NCI-H2171 treated with DMSO at 0.1 percent for 48 hours (cell line): ENCODE measurements at places on chromosomes 6 and 20.

GRCh38 chr6:166642646-166643045 is 15.6 kb upstream of the RPS6KA2 start:
- DNase-seq: no peak

DNA sequence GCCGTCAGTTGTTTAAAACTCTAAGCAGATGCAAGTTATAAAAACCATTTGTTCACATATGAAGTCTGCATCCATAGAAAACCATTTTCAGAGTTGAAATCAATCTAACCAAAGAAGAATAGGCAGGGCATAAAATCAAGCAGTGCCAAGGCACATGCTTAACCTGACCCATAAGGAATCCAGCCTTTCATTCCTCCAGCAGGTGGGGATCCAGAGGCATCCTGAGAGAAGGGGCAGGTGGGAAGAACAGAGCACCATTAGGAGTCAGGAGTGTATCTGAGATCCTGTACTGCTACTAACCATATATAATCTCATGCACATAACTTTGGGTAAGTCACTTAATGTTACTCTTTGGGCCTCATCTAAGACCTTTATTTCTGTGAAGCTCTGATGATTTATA is 29.4 kb upstream of the FOXO3 start:
- DNase-seq: peak; percentile 5

- DNase-seq: peak; percentile 48
These were observed 100.8 kb downstream of the FAM217A start for GRCh38 chr6:3977875-3978711.

DNA sequence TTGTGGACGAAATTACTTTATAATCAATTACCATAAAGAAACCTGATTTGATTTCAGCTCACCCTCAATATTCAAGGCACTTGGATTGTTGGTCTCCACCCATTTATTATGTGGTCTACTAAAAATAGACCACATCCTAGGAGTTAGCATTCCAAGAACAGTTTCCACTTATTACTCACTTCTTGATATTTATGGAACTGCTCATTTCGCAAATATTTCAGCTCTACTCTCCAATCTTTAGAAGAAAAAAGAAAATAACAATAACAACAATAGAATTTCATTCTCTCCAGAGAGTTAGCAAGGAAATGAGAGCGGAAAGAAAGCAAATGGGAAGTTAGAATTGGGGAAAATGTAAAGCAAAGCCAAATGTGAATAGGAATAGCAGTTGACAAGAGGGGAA is 26.2 kb upstream of the HDAC2 start:
- no peak for DNase-seq

GRCh38 chr6:152587473-152587872 is 49.7 kb downstream of the SYNE1 start:
- DNase-seq: no peak

- no peak for DNase-seq
These were observed 71.4 kb downstream of the CARMIL1 start for GRCh38 chr6:25350573-25350972.

- DNase-seq: no peak
These were observed 91.4 kb downstream of the THBS2 start for GRCh38 chr6:169162249-169162648.

GRCh38 chr20:59676851-59677182 is 72.5 kb downstream of the PHACTR3 start:
- DNase-seq: peak; percentile 12

DNA sequence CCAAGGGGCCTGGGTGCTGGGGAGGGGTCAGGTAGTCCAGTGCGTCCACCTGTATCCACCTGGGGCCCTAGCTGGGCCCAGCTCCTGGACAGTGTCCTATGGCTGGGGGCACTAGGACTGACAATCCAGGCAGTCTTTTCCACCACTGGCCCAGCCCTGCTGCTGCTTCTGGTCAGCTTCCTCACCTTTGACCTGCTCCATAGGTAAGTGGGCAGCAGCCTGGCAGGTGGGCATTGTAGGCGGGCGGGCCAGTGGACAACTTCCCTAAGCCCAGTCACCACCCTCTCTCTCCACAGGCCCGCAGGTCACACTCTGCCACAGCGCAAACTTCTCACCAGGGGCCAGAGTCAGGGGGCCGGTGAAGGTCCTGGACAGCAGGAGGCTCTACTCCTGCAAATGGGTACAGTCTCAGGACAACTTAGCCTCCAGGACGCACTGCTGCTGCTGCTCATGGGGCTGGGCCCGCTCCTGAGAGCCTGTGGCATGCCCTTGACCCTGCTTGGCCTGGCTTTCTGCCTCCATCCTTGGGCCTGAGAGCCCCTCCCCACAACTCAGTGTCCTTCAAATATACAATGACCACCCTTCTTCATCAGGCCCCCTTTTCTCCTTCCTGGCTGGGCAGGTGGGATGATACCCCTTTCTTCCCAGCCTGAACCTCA is 584 bp downstream of the C20orf141 start:
- no peak for DNase-seq

DNA sequence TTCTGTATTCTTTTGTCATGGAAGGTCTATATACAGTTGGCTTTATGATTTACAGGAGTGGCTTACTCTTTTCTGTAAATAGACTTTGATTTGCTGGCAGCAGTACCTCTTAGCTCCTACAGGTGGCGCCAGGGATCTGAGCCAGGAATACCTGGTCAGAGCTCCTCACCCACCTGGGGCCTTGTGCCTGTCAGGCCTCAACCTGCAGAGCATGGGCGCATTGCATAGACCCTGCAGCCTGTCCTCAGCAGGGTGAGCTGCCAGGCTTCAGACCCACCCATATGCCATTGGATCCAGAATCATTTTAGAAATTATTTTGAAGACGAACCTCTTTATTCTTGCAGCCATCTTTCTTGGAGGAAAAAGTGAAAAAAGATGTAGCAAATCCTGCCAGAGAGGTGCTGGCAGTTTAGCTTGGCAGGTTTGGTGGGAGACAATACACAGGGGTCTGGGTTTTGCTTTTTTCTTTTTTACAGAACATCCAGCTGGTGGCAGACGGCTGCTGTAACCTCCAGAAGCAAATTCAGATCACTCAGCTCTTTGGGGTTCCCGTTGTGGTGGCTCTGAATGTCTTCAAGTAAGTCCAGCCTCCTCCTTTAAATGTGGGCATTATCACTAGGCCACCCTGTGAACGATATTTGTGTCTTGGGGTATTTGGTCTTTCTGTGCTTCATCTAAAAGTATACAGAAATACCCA is 149.1 kb downstream of the MTHFD1L start:
- peak; percentile 80 for DNase-seq

- DNase-seq: no peak
These were observed 571 bp downstream of the CSNK2B start for GRCh38 chr6:31666337-31666965.

- DNase-seq: no peak
These were observed 84.0 kb downstream of the TASP1 start for GRCh38 chr20:13554706-13555105.

DNA sequence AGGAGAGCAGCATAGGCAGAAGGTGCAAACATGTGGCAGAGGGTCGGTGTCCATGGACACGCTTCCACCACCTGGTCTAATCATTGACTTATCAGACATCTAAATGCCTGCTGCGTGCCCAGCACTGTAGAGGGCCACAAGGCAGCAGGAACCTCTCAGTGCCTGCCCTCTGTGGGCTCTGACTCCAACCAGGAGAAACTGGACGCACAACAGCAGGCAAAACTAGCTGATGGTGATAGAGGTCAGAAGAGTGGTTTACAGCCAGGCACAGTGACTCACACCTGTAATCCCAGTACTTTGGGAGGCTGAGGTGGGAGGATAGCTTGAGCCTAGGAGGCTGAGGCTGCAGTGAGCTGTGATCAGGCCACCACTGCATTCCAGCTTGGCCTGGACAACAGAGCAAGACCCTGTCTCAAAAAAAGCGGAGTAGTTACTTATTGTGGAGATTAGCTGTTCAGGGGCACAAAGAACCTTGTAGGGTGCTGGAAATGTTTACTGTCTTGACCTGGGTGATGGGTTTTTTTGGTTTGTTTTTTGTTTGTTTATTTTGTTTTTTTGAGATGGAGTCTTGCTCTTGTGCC is 46.5 kb downstream of the PPARD start:
- no peak for DNase-seq

DNA sequence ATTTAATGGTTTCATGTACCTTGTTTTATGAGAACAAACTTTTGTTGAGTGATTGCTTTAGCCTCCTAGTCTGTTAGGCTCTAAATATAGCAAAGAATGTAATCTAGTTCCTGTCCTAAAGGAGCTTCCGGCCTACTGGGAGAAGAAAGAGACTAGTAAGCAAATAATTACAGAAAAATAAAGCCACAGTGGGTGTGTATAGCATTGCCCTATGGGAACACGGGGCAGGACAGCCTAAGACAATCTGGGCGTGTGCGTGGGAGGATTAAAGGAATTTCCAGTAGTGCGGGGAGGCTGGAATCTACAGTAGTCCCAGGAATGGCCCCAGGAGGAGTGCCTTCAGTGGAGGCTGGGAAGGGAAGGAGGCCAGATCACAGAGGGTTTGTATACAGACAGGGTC is 98.1 kb upstream of the AKAP12 start:
- no peak for DNase-seq

DNA sequence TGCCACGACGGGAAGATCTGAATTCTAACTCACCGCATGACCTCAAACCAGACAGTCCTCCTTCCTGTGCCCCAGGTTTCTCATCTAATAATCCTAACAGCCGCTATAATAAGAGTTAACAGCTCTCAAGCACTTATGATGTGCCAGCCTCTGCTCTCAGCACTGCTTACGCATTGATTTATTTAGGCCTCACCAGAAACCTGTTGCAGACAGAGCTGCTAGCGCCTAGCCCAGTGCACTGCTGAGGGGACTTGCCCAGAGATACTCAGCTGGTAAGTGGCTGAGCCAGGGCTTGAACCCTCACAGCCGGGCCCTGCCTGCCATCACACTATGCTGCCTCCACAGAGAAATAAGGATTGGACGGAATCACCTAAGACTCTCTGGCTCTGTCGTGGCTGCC is 37.7 kb downstream of the GRM4 start:
- no peak for DNase-seq

DNA sequence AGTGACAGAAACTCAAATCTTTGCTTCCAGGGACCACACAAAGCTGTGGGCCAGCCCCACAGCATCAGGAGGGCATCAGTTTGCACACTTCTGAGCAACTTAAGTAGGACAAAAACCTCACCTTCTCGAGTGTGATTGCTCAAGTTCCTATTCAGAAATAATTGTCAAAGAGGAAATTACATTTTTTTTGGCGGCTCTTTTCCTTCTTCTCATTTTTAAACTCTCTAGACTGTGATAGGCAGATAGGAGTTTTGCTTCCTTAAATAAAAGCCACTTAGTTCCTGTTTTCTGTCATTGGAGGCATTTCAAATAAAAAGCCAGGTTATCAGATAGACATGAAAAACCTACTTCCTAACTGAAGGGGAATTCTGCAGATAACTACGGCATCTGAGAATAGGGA is 11.2 kb upstream of the TAGAP start:
- no peak for DNase-seq

- DNase-seq: no peak
These were observed 72.8 kb downstream of the CAP2 start for GRCh38 chr6:17466147-17466546.

DNA sequence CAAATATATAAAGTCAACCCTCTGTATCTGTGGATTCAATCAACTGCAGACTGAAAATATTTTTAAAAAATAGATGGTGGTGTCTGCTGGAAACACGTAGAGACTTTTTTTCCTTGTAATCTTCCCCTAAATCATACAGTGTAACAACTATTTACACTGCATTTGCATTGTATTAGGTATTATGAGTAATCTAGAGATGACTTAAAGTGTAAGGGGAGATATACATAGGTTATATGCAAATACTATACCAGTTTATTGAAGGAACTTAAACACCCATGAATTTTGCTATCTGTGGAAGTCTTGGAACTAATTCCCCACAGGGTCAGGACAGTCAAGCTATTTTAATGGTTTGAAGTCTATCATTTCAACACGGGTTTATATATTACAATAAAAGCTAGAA is 10.2 kb downstream of the HDAC2 start:
- no peak for DNase-seq

- DNase-seq: no peak
These were observed 45.8 kb upstream of the SMIM8 start for GRCh38 chr6:87276624-87277023.

DNA sequence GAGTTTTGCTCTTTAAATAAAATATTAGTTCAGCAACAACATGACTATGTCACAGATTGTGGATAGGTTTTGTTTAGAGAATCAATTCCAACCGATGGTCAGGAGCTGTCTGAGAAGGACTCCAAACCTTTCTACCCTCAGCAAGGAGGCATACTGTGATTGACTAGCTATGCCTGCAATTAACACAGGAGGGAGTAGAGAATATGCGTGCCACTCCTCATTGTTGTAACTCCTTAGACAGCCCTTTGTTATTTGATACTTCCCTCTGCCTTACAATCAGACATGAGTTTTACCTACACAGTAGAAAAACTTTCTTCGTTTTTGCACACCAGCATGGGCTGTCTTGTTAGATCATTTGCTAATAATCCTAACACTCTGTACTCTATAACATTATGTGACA is 796.5 kb downstream of the PRIM2 start:
- DNase-seq: no peak

DNA sequence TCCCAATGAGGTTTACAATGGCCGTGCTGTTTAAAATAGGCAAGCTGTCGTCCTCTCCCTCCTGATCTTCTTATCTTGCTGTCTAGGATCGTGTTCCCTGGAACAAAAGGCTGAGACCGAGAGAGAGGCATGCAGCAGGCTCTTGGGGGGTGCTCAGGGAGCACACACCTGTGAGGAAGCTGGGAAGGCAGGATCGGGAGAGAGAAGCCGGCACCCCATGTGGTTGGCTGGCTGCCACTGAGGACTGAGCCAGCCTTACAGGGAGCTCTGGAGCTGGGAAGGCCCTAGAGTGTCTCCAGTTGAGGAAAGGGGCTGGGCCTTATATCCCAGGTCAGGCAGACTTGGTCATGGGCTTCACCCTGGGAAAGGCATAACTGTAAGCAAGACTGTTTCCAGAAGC is 184.2 kb downstream of the LY86 start:
- peak; percentile 83 for DNase-seq

DNA sequence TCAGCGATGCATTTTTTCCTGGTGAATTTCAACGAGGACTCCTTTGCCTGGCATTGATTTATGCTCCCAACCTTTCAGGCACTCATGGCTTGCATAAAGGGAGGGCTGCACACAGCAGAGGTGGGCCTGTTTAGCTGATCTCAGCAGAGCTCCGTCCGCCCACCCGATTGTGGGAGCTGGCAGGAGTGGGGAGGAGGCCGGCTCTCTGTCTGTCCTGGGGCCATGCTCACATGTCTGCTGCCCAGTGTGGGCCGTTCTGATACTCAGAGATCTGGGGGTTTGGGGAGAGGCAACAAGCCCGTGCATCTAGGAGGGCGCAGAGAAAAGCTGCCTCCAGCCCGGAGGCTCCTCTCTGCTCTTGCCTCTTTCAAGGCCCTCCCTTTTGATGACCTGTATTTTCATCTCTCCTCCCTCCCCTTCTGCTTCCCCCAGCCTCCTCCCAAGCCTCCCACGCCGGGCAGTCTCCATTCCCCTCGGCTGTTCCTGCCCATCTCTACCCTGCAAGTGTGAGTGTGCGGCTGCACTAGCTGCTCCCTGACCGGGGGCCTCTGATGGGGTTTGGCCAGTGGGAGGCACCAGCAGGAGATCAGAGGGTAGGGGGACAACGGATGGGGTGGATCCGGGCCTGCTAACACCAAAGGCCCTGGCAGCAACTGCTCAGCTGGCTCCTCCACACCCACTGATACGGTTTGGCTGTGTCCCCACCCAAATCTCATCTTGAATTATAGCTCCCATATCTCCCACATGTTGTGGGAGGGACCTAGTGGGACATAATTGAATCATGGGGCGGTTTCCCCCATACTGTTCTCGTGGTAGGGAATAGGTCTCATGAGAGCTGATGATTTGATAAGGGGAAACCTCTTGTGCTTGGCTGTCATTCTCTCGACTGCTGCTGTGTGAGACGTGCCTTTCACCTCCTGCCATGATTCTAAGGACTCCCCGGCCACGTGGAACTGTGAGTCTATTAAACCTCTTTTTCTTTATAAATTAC is 39.6 kb upstream of the MLN start:
- DNase-seq: no peak
